ENCODE measurements at places on chromosomes 1 and 21.

GRCh38 chr1:55159571-55159970 is 55.6 kb downstream of the USP24 start:
- DNase-seq, result no peak

DNA sequence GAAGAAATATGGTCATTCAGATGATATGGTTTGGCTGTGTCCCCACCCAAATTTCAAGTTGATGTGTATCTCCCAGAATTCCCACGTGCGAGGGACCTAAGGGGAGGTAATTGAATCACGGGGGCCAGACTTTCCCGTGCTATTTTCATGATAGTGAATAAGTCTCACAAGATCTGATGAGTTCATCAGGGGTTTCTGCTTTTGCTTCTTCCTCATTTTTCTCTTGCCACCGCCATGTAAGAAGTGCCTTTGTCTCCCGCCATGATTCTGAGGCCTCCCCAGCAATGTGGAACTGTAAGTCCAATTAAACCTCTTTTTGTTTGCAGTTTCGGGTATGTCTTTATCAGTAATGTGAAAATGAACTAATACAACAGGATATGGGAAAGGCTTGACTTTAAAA is 1.4 kb upstream of the DPM3 start:
- no peak for DNase-seq

- no peak for DNase-seq
Measured at GRCh38 chr1:230465691-230466090, 39.6 kb upstream of the PGBD5 start.

GRCh38 chr21:41928621-41929220 is 25.1 kb downstream of the C2CD2 start:
- no peak for DNase-seq

GRCh38 chr1:84303314-84303830 is 1.9 kb downstream of the SAMD13 start:
- DNase-seq, result no peak

GRCh38 chr21:28832013-28832714 is 160.5 kb downstream of the LTN1 start:
- peak; percentile 58 for DNase-seq

- DNase-seq, result no peak
Measured at GRCh38 chr1:41454406-41454805, 30.1 kb downstream of the EDN2 start.

GRCh38 chr1:193538680-193539079 is 352.3 kb upstream of the B3GALT2 start:
- no peak for DNase-seq

GRCh38 chr1:194829492-194829891 is 1643.1 kb upstream of the B3GALT2 start:
- DNase-seq, result no peak

DNA sequence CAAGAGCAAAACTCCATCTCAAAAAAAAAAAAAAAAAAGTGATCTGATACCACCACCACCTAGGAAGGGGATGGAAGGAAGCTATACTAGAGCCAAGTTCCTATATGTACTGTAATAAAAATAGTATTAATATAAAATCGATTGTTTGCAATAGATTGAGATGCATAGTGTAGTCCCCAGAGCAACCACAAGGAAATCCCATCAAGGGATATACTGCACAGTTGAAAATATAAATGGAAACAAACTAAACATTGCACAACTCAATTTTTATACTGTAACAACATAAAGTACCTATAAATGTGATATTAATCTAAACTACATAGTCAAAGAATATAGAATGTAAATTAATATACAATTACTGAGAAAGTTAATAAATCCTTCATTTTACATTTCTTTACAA is 20.9 kb upstream of the PSMG1 start:
- no peak for DNase-seq

- no peak for DNase-seq
Measured at GRCh38 chr1:88982055-88982454, 10.4 kb downstream of the KYAT3 start.

DNA sequence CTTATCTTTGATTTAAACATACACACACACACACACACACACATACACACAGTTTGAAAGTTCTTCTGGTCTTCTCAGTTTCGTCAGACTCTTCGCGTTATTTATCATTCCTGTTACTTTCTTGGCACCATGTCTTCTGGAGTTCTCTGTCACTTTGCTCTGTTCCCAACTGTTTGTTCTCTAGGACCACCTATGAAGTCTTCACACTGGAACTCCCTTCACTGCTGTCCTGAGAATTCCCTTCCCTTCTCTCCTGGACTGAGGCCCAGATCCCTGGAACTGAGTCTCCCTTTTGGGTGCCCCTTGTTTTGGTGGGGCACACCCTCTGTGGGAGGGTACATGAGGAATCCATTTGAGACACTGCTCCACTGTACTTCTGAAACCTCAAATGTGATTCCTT is 30.5 kb downstream of the ALG14 start:
- peak; percentile 23 for DNase-seq

DNA sequence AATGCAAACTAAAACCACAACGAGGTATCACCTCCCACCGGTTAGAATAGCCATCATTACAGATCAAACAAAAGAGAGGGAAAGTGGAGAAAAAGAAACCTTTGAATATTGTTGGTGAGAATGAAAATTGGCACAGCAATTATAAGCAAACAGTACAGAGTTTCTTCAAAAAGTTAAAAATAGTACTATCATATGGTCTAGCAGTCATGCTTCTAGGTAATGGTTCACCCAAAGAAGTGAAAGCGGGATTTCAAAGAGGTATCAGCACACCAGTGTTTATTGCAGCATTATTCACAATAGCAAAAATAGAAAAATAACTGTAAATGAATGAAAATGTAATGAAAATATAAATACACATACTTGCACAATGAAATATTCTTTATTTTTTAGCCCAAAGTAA is 8.2 kb downstream of the OR2T10 start:
- DNase-seq, result no peak

DNA sequence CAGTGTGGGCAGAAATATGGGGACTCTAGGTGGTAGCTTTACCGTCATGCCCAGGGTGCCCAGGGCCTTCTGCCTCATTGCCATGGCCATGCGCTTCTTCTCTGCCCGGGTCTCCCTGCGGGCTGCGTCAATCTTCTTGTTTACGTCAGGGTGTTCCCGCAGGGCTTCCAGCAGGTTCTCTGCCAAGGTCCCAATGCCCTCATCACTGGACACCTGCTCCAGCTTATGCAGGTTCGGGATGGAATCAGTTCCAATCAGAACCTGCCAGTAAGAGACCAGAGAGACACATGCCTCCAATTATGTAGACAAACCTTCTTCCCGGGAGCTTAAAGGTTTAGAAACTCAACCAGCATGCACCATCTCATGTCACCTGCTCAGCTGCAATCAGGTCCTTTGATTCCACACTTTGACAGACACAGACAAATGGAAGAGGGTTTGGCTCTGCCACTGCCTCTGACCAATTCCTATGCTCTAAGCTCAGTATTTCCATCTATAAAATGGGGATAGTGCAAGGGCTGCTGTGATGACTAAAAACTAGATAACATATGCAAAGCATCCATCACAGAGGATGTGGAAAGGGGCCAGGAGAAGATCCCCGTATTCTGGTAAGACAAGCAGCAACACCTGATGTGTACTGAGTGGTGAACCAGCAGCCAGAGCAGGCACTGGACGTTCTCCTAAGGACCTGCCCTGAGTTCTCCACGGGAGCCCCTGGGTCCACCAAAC is 121.2 kb downstream of the UBR4 start:
- no peak for DNase-seq

GRCh38 chr1:152034324-152034653 is 2.5 kb downstream of the S100A11 start:
- no peak for DNase-seq

DNA sequence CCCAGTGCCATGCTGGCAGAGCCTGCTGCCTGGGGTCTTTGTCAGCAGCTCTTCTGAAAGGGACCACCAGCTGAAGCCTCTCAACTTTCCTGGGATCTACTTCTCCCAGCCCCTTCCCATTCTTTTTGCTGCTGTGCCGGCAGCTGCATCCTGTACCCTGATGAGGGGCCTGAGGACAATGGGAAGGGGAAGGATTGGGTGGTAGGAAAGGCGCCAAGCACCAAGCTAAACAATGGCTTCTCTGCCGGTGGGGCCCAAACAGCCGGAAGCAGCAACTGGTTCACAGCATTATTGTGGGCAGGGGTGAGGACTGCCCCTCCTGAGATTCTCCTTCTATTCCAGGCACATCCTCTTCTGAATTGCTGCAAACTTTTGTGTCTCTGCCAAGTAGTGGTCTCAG is 5.0 kb upstream of the EFCAB14 start:
- no peak for DNase-seq

GRCh38 chr1:111903148-111903870 is 86.2 kb downstream of the KCND3 start:
- no peak for DNase-seq

Data from mesendoderm (in vitro differentiated cells).